Stimulated activated CD8-positive, alpha-beta memory T cell treated with anti-CD3 and anti-CD28 coated beads, Interleukin-7, amount 100 ng/mL, for 24 hours (primary cell): ENCODE measurements at places on chromosomes 1 and 21.

GRCh38 chr1:100785470-100786052 lies 66.0 kb downstream of the VCAM1 start:
- DNase-seq: no peak

DNA sequence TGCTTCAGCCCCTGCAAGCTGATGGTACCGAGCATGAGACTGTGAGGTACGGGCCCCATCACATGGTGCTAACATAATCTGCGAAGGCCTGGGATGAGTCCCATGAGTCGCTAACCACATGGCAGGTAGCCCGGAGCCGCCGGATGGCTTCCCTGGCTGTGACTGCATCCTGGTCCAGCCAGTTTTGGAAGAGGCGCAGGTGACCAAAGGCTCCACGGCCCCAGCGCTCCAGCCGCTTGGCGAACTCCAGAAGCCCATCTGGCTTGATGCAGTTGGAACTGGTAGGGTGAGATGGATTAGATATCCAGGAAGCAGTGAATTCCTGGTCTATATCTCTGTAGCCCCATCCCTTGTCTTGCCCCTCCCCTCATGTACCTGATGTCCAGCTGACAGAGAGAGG lies 24.6 kb downstream of the LRRC41 start:
- no peak for DNase-seq

GRCh38 chr1:225848030-225848955 lies 33.9 kb downstream of the TMEM63A start:
- no peak for DNase-seq

DNA sequence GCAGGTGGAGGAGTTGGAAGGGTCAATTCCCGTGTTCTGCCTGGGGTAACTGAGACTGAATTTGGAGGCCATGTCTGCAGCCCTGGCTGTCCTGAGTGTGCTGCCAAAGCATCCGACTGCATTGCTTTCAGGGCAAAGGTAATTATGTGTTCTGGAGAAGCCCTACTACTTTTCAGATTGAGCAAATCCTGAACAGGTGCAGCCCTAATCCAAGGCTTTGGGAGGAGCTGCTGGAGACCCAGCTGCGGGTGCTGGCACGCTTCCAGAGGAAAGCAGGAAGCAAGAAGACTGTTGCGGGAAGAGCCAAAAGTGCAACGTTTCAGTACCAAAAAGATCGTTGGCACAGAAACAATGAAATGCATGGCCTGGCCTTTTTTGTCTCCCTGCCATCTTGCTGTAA lies 73.7 kb upstream of the NRIP1 start:
- no peak for DNase-seq

DNA sequence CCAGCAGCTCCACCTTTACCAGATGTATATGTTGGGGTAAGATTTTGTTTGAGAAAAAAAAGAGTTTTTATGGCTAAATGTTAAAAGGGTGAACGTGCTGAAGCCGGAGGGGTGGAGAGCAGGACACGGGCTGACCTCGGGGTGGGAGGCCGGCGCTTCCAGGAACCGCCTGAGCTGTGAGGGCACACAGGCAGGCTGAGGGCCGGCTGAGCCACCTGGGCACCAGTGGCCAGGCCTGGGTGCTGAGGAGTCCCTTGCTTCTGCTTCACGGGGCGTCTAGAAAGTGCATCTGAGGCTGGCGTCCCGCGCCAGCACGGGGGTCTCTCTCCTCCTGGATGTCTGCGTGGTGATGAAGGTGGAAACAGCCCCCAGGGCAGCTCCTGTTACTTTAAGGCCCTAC lies 33.6 kb upstream of the ADARB1 start:
- no peak for DNase-seq
